ENCODE measurements at places on chromosomes 2 and 18.

DNA sequence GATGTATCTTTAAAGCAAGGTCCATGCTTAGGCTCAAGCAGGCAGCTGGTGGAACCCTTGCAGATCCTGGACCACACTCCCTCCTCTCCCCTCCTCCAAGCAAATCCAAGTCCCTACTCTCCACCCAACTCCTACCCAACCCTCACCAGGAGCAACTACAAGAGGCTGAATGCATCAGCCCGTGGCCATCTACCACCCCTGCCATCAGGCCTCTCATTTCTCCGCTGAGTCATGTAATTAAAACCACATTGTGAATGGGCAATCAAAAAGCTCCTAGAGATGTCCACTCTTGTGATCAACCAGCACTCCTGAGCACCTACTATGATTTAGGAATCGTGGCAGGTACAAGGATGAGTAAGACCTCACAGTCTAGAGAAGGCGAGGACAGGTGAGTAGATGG, 142.2 kb upstream of the CAPN13 start:
- no peak for DNase-seq

DNA sequence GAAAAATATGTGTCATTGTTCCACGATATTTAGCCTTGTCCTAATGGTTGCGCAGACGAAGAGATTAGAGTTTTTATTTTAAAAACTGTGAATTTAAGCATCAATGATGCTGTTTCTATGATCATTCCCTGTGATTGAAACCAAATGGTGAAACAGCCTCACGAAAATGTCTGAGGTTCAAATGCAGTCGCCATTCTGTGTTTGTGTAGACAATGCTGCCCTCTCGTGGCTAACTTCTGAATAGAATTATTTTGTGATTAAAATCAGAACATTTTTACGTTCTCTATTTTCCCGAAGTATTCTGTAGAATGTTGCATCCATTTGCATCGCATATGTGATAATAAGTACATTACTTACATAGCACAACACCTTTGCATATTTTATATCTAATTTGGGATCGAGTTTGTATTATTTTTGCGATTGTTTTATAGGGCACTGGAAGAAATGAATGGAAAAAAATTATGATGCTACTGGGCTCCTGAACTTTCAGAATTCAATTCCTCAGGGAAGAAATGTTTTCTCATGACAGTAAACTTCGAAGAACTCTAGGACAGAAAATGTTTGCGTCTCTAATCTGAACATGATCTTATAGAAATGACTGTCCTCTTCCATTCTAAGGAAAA, 54.8 kb upstream of the CREB1 start:
- no peak for DNase-seq

DNA sequence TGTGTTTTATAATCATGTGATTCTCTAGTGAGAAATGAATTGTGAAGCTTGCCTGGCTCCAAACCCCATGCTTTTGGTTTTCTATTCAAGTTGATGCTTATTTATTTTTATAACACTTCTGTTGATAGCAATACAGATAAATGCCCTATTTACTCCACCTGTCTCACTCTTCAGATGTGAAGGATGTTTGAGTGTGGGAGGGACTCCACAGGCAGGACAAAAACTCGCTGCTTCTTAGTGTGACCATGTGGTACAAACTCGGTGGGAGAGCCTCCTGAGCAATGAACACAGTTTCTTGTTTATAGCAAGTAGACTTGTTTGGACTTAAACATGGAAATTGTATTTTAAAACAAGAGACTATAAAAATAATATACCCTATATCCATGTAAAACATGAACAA, 219.7 kb downstream of the GULP1 start:
- no peak for DNase-seq

DNA sequence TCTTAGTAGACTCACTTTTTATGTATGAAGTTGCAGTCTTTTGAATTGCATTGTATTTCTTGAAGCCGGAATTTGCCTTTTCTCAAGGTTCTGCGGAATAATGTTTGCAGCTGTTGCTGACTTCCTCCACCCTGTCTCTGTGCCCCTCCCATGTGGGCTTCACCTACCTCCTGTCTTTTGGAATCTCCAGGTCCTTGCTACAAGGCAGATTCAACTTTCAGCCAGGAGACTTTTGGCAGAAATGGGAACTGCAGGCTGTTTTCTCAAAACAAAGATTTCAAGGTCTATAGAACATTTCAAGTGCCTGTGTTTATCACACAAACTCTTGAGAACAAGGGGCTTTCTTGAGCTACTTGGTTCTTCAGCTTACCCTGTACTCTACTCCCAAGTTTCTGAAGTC, 25.6 kb downstream of the ZNF236 start:
- DNase-seq: no peak

- no peak for DNase-seq
Measured at GRCh38 chr2:9112079-9112721, 94.4 kb upstream of the ASAP2 start.

DNA sequence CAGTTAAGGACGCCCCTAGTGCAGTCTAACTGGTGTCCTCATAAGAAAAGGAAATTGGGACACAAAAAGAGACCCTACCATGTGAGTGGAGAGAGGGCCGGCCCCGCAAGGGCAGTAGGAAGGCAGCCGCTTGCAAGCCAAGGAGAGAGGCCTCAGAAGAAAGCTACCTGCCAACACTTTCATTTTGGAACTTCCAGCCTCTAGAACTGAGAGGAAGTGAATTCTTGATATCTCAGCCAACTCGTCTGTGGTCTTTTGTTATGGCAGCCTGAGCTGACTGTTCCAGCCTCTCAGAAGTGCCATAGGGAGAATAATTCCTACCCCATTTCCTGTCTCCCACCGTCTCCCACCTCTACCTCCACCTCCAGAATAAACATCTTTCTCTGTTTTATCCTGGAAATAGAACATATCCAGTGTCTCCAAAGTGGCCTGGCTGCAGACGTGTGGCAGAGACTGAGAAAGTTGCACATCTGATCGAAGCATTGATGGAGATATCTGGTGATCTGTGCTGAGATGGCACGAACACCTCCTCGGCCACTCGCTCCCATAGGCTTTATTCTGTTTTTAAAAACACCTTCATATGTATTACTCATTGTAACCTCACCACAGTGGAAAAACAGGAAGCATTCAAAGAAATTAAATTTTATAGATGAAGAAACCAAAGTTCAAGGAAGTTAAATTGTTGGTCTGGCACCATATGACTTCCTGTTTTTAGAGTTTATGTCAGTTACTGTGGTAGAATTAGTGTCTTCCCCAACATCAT, 39.5 kb upstream of the MARCO start:
- no peak for DNase-seq

- no peak for DNase-seq
Measured at GRCh38 chr2:223047260-223047761, 4.7 kb upstream of the KCNE4 start.

- no peak for DNase-seq
Measured at GRCh38 chr18:6886797-6887330, 157.3 kb downstream of the ARHGAP28 start.

GRCh38 chr2:215503381-215503780, 67.5 kb upstream of the FN1 start:
- no peak for DNase-seq

DNA sequence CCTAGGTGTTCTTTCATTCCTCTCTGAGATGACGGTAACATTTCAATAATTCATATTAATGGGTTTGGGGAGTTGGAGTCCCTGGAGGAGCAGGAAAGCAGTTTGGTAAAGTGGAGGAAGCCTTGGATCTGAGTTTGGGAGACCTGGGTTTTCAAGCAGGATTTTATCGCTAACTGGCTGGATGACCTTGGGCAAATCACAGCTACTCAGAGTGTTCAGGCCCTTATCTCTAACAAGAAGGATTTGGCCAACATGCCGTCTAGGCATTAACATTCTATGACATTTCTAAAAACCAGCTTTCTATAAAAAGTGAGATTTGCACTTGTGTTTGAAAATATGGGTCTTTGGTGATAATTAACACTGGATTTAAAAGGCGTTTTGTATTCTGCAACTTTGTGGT, 59.7 kb upstream of the MEX3C start:
- DNase-seq: no peak

GRCh38 chr2:85830645-85831044, 58.1 kb downstream of the ST3GAL5 start:
- no peak for DNase-seq

GRCh38 chr18:79567481-79568147, 112.0 kb upstream of the CTDP1 start:
- DNase-seq: no peak

DNA sequence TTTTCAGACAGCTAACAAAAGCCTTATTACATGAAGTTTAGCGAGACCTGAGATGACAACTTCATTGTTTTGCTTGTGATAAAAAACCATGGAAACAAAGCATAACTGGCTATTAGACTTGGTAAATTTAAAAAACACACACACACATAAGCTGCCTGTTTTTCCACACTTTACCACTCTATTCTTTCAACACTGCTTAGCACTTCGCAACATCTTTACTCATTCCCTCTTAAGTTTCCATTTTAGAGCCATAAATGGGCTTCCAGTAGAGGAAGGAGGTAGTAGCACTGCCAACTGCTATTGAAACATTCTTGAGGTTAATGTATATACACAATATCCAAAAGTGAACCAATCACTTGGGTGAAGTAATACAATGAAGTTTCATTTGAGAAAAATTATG, 54.1 kb downstream of the BAZ2B start:
- DNase-seq: no peak

GRCh38 chr2:191836853-191837769, 9.8 kb downstream of the CAVIN2 start:
- no peak for DNase-seq

DNA sequence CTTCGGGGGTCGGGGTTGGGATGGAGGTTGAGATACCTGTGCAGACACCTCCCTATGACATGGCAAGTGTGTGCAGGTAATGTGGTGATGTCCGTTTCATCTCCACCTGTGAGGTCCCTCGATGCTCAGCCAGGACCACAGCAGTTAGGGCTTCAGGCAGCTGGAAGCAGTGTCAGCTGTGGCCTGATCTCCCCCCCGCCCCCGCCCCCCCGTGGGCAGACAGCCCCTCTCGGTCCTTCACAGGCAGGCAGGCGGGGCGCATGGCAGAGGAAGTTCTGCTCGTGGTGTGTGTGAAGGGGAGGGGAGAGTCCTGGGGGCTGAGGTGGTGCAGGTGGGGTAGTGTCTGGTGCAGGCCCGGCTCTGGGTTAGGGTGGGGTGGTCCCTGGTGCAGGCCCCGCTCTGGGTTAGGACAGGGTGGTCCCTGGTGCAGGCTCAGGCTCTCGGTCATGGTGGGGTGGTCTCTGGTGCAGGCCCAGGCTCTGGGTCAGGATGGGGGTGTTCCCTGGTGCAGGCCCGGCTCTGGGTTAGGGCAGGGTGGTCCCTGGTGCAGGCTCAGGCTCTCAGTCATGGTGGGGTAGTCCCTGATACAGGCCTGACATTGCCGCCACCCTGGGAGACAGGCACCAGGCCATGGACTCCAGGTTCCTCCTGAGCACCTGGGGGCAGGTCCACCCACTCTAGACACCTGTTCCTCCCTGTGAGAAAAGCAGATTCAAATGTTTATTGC, 94.3 kb downstream of the NFATC1 start:
- DNase-seq: no peak

- DNase-seq: no peak
Measured at GRCh38 chr18:48181857-48182256, 227.3 kb downstream of the ZBTB7C start.

DNA sequence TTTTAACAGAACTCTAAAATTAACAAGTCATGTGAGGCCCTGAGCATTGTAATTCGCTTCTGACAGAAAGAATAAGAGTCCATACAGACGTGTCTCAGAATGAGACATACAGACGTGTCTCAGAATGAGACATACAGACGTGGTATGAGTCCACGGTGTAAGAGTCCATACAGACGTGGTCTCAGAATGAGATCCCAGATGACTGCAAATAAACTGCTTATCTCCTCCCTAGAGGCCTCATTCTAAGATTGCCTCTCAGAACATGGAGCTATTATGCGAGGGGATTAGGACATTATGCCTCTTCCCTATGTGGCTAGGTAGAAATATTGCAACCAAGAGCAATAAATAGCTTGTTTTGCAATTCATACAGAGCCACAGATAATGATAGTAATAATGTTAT, 63.9 kb downstream of the NEB start:
- DNase-seq: no peak

- no peak for DNase-seq
Measured at GRCh38 chr2:238786792-238787490, 60.9 kb upstream of the TWIST2 start.

- DNase-seq: no peak
Measured at GRCh38 chr2:174971868-174972781, 33.1 kb downstream of the CHN1 start.

DNA sequence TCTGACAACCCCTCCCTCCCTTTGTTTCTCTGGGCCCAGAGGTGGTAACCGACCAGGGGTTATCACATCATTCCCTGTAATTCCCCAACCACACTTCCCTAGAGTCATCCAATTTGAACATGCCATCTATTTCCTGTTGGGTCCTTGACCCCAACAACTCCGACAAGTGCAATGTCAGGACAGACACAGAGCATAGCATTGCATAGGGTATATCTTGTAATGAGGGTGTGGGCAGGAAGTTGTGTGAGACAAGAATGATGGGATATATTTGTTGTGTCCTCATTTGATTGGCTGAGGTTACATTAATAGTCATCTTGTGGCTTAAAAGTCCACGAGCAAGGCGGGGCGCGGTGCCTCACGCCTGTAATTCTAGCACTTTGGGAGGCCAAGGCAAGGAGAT, 33.4 kb upstream of the CNOT11 start:
- DNase-seq: no peak

DNA sequence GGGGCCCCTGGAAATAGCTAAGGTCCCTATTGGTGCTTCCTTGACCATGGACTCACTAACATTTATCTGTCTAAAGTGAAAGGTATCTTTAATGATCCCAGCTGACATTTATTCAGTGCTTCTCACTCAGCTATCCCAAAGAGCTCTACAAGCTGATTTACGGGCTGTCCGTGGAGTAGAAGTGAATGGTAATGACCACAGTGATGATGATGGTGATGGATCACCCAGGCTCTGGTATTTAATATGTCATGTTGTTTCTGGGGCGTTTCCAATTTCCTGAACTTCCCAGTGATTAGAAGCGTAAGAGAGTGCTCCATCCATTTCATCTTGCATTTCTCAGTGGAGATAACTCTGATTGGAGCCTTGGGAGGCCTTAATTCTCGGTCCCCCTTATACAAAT, 304.3 kb downstream of the HRH4 start:
- no peak for DNase-seq

- no peak for DNase-seq
Measured at GRCh38 chr18:62578980-62579511, 56.2 kb downstream of the ZCCHC2 start.

- DNase-seq: no peak
Measured at GRCh38 chr18:13323186-13323585, 104.6 kb downstream of the LDLRAD4 start.

GRCh38 chr18:21270453-21270852, 28.4 kb downstream of the GREB1L start:
- DNase-seq: no peak

- DNase-seq: no peak
Measured at GRCh38 chr2:217147818-217148217, 288.0 kb upstream of the TNP1 start.

- DNase-seq: no peak
Measured at GRCh38 chr2:74105413-74105812, 42.3 kb downstream of the BOLA3 start.

GRCh38 chr2:68357605-68358337, 7.3 kb upstream of the PLEK start:
- DNase-seq: no peak

GRCh38 chr2:133489641-133490410, 78.4 kb downstream of the NCKAP5 start:
- no peak for DNase-seq

All from stimulated activated CD4-positive, alpha-beta T cell treated with anti-CD3 and anti-CD28 coated beads, Interleukin-15, amount 100 ng/mL, for 1 hour (primary cell).